HuH-7.5 (cell line): ENCODE measurements at places on chromosomes 16 and 17.
A peak's percentile ranks its signal among the peaks of the same experiment; 100 is the strongest.

- DNase-seq, result no peak
Observed at GRCh38 chr16:8831871-8832716, 34.5 kb downstream of the PMM2 start.

- peak; percentile 82 for DNase-seq
Observed at GRCh38 chr17:38752308-38753070, at the start of gene PSMB3. PSMB3 (plus strand) TSS chr17:38752741; CDS start chr17:38752827, 86 bp downstream.

DNA sequence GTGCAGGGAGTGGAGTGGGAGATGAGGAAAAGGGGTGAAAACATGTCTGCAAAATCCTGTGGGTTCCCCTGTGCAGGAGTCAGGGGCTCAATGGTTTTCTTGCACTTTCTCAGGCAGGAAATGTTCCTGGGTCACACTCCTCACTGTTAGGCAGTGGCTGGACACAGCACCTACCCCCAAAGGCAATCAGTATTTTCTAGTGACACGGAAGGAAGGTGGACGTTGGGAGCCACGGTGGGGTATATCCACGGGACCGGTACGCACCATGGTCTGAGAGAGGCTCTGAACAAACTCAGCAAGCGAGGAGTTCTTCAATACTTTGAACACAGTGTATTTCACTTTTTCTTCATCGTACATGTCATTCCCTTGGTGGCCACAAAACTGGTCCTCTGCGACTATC lies 20.9 kb downstream of the LITAFD start:
- no peak for DNase-seq

DNA sequence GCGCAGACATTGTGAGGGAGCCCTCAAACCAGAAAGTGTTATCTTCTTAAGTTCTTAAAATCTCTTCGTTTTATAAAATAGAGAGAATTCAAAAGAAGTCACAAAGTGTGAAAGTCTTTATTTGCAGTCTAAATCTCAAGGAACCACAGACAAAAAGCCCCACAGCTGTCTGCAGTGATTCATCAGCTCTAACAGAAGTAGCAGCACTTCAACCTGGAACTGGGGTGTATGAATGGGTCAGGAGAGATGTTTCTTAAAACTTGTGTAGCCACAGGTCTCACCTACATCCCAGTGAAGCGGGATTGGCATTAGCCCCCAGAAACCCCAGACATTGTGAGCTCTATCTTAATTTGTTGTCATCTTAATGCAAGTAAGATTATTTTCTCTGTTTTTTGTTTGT lies 61.1 kb downstream of the CDYL2 start:
- DNase-seq, result no peak

GRCh38 chr16:78697426-78697825 lies 598.0 kb downstream of the WWOX start:
- DNase-seq, result no peak

DNA sequence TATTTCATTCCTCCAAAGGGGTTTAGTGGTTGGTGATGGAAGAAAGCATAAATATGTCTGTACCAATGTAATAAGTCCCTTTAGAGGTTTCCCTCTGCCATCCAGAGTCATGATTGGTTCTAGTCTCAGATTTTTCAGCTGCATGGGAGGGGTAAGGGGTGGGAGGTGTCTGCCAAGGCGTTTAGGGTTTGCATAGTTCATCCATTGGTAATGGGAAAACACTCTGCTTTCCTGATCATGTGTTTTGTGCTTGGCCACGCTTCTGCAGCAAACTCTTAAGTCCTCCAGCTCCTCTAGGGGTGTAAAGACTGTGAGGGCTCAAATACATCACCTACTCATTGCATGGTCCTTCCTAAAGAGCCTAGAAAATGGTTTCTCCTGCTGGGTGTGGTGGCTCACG lies 29.8 kb downstream of the LIG3 start:
- no peak for DNase-seq

DNA sequence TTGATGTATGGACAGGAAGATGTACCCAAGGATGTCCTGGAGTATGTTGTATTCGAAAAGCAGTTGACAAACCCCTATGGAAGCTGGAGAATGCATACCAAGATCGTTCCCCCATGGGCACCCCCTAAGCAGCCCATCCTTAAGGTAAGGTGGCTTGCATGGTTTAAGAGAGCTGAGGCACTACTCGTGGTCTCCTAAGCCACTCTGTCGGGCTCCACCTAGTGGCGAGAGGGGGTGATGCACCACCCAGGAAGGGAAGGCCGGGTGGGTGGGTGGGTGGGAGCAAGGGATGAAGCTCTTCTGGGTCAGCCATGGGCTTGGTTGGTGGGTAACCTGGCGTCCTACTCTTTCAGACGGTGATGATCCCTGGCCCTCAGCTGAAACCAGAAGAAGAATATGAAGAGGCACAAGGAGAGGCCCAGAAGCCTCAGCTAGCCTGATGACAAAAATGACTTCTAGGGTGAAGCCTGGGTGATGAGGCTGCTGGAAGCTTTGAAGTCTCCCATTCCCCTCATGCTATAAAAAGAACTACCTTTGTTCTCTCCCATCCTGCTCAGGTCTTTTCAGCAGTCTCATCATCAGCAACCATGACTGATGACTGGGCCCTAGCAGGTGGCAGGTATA lies 21.5 kb downstream of the GPR179 start:
- peak; percentile 67 for DNase-seq

- DNase-seq, result no peak
Observed at GRCh38 chr17:4009186-4009785, 45.0 kb upstream of the ATP2A3 start.

- peak; percentile 51 for DNase-seq
Observed at GRCh38 chr17:32936894-32937500, 9.0 kb downstream of the TMEM98 start.

- no peak for DNase-seq
Observed at GRCh38 chr16:88298181-88298832, 84.5 kb upstream of the ZNF469 start.

- no peak for DNase-seq
Observed at GRCh38 chr17:45046537-45047125, 4.8 kb downstream of the DCAKD start.
